ENCODE measurements at places on chromosomes 7 and 10.

GRCh38 chr10:33353334-33353733, 18.9 kb upstream of the NRP1 start:
- DNase-seq: no peak

- DNase-seq: no peak
Measured at GRCh38 chr7:155483245-155483644, 25.3 kb downstream of the EN2 start.

- DNase-seq: no peak
Measured at GRCh38 chr10:19120381-19120908, 71.8 kb downstream of the MALRD1 start.

GRCh38 chr7:125390981-125391380, 461.4 kb upstream of the POT1 start:
- no peak for DNase-seq

DNA sequence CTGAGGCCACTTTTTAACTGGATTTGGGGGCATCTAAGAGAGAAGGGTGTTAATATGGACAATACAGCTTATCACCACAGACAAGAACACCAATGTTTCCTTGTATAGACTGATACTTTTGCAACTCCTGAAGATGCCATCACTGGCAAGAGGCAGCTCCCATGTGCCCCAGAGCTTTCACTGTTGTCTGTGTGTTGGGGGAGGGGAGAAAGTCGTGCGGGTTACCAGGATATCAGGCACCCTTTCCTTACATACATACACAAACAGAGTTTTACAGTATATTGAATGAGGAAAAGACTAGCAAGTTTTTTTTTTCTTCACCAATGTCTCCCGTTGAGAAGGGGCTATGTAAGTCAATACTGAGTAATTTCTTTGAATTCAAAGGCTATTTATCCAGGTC, 4.1 kb upstream of the DLX6 start:
- DNase-seq: no peak

Measured in activated CD4-positive, CD25-positive, alpha-beta regulatory T cell treated with anti-CD3 and anti-CD28 coated beads, Interleukin-2, amount 50 U/mL, for 72 hours (primary cell).